ENCODE measurements at places on chromosomes 5 and 9.

DNA sequence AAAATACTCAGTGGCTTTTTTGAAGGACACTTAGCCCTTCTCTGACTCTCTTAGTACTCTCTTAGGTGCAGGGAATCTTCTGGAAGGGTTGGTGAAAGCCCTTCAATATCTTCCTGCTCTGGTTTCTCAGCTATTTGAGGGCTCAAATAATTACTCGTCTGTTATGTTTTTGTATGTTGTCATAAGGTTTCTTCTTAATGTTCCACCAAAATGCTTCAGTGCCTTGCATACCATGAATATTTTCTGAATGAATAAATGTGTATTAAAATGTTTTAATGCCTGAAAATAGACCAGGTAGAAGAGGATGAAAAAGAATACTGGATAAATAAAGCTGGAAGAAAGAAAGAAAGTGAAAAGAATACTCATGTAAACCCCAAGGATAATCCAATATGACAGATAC is 124.3 kb downstream of the STK32A start:
- no peak for DNase-seq

DNA sequence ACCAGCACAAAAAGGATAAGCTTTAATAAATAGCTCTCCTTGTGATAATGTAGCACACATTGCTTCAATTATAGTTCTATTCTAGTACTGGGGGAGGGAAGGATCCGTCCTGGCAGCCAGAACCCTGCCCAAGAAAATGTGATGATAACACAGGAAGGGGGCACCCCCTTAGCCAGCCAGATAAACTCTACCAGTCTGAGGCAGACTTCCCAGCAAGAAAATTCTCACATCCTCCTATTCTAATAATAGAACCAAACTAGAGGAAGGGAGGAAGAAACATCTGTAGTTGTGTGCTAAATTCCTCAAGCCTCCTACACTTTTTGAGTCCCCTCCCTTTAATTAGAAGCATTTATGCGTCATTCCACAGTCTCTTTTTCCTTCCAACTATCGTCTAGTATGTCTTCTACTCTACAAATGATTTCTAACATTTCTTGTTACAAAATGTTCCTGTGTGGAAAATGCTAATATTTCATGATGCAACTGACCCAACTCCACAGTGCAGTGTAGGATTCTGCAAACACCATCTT is 261.0 kb downstream of the SEMA5A start:
- no peak for DNase-seq

DNA sequence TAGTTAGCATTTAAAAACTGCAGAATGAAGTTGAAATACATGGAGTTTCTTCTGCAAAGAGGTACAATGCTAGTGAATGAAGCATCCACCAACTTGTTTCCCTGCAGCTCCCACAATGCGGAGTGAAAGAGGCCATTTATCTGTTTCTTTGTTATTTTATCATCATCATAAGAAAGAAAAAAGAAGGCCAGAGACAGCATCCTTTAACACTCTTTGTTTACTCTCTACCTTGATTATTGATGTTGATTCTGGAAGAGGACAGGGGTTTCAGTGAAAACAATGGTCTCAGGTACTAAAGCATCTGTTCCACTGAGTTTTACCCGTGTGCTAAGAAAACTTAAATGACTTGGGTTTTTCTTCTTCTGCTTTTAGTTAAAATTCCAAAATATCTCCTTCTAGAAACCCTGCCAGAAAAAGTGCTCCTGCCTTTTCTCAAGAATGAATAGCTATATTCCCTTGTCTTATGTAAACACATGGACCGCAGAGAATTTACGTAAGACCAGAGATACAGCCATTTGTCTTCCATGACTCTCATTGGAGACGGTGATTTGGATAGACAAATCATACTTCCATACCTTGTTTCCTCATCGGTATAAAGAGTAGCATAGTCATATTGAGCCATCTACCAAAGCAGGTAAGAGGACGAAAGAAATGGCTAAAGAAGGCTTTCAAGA is 81.1 kb downstream of the EFNA5 start:
- no peak for DNase-seq

GRCh38 chr9:98146101-98146991 is 27.3 kb upstream of the TRIM14 start:
- DNase-seq = no peak

- peak; percentile 83 for DNase-seq
Measured at GRCh38 chr5:134101686-134102439, 12.6 kb upstream of the TCF7 start.
